HT1080 (cell line): ENCODE measurements at places on chromosomes 2 and 18.

DNA sequence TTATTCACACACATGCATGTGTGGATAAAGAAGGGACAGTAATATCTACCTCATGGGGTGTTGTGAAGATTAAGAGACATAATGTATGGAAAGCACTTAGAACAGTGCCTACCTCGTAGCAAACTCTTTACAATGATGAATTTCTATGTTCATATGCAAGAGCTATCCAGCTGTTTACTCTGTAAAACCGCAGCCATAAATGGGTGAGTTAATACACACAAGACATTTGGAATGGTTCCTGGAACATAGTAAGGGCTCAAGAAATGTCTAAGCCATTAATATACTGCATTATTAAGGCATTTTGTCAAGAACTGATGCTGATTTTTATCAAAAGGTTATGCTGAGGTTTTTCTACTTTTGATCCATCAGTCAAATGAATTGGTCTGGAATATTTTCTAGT lies 1076.2 kb downstream of the TSN start:
- peak; percentile 13 for DNase-seq

DNA sequence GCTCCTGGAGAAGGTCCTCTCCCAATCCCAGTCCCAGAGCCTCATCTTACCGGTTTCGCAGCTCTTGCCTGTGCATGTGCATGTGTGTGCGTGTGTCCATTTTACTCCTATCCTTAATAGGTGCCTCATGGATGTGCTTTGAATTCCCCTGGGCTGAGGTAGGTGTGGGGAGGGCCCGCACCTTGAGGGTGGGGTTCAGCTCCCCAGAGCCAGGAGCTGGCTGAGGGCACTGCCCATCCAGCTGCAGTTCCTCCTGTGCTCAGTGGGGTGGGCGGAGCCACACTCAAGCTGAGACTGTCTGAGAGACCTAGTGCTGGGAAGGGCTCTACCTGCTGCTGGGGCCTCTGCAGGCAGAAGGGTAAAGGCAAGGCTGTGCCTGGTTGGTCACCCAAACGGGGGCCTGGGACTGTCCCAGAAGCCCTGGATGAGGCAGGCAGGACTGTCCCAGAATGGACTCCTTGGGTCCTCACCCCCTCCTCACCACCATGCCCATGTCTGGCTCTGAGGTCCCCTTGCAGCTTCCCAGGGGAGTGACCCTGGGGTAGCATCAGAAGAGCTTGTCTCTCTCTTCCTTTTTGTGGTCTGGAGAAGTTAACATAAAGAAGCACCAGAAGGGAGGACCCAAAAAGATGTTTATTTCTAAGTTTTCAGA lies 8.9 kb downstream of the GDF7 start:
- no peak for DNase-seq

DNA sequence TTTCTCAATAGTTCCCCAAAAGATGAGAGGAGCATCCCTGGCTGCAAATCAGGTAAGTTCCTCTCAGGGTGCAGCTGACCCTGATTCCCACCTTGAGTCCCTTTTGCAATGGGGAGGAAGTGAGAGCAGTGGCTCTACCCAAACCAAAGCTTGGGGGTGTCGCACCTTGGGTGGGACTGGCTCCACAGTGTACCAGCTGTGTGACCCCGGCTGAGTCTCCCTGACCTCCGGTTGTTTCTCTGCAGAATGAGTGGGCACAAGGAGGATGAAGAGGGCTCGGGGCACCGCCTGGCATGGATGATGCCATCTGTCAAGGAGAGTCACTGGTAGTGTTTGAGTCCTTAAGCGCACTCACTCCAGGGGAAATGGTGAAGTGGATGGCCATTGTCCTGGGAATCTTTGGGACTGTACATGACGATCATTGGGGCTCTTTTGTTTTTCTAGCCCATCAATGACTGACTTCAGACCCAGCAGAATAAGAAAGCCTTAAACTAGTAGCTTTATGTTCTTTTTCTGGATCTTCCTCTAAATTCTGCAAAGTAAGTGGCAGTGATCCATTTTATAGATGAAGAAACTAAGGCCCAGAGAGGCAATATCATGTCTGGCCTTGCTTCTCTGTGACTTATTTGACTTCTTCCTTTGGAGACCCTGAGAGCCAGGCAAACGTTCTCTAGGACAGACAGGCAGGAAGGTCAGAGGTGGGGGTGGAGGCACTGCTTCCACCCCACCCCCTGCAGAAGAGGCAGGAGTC lies 106.3 kb upstream of the ST3GAL5 start:
- DNase-seq = no peak

GRCh38 chr2:146879882-146880281 lies 964.9 kb upstream of the ACVR2A start:
- DNase-seq = peak; percentile 27

- DNase-seq = no peak
These were observed 3.2 kb upstream of the MGAT4A start for GRCh38 chr2:98734162-98734561.

DNA sequence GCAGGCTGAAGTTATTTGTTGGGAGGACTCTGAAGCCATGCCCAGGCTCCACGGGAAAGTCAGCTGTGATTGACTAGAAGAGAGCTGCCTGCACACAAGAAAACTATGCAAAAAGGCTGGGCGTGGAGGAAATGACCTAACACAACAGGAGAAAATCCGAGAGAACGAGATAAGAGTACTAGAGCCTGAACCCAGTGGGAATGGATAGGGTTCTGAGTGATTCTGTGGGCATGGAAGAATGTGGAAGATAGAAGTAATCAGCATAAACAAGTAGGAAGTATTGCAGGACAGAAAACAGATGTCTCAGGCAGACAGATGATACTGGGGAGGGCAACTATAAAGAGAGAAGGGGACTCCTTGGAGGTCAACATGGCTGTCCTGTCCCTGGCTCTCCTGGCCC lies 12.1 kb upstream of the COPS8 start:
- peak; percentile 58 for DNase-seq

GRCh38 chr2:231047923-231048915 lies 8.4 kb upstream of the PSMD1 start:
- DNase-seq = no peak

DNA sequence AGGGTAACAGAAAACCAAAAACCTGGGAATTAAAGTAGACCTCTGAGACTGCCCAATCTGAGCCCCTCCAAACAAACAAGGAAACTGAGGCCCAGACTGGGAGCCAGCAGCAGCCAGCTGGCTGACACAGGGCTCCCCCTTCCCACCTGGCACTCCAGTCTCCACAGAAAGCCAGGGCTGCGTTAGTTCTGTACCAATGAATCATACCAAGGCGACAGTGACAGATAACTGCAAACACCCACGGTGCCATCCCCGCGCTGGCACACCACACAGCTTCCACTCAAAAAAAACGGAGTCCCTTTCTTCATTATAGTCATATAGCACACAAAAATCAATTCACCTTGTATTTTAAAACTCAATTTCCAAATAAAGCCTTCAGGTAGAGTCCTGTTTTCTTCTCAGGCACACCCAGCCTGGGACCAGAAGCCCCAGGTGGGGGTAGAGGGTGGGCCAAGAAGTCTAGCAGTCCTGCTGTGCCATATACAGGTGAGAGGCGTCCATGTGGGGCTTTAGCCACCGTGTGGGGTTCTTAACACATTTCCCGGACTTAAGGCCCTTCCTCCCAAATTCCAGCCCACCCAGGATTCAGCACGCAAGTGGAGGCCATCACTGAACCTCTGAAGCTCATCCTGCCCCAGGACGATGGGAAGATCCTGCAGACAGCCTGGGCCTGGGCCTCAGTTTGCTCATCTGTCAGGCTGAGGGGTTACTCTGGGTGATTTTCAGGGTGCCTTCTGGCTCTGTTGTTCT lies 1.2 kb downstream of the PER2 start:
- no peak for DNase-seq

DNA sequence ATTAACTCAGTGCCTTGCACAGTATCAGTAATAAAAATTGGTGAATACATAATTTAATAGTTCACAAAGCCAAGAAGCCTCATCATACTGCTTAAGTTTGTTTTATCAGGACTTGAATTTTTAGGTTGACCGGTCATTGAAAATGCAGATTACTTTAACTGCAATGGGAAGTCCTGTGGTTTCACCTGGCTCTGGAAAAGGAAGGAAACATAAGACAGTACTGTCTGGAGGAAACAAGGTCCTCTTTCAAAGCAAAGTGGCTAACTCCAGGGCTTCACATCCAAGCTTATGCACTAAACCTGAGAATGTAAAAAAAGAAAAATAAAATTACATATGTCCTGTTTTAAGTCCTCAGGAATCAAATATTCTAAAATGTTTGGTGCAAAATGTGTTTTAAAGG lies 119.7 kb downstream of the DLGAP1 start:
- DNase-seq = no peak

DNA sequence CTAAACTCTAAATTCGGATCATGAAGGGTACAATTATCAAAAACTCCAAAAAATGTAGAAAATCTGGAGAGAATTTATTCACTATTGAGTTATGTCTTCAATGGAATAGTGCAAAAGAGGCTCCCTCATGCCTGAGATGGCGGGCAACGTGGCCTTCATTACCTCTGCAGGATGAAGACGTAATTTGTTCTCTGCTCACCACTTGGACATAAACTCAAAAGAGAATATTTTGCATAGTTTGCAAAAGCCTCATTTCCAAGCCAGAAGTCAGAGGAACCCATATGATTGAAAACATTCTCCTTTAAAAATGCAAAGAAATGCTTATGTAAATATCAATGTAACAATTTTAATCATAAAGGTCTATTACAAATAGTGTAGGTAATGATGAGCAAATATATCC lies 58.7 kb downstream of the SLC25A12 start:
- DNase-seq = no peak

- DNase-seq = no peak
These were observed 28.9 kb upstream of the GAREM2 start for GRCh38 chr2:26144031-26144430.

DNA sequence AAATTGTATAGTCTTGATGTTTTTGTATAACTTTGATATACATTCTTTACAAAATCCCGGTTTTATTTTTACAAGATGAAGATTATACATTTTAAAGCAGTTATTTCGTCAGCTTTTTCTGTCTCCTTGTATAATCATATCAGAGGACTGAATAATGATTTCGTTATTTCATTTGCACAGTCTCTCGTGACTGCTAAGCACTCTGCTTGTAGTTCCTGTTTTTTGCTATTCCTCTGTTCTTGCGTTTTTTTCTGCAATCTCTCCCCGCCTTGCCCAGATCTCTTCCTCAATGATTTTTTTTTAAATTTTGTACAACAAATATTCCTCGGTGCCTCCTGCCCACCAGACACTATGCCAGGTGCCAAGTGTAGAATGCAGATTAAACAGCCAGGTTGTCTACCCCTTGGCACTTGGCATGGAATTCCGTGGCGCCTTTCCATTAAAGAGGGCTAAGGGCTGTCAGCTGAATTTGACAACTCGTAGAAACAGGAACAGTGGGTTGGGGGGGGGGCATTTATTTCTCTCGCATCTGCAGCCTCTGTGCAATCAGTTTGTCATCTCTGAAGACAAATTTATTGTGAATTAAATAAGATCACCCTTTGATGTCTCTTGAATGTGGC lies 69.6 kb downstream of the KLHL29 start:
- no peak for DNase-seq

GRCh38 chr2:150351922-150352321 lies 135.5 kb downstream of the RND3 start:
- DNase-seq = no peak

- no peak for DNase-seq
These were observed 86.7 kb downstream of the EPAS1 start for GRCh38 chr2:46383784-46384456.

DNA sequence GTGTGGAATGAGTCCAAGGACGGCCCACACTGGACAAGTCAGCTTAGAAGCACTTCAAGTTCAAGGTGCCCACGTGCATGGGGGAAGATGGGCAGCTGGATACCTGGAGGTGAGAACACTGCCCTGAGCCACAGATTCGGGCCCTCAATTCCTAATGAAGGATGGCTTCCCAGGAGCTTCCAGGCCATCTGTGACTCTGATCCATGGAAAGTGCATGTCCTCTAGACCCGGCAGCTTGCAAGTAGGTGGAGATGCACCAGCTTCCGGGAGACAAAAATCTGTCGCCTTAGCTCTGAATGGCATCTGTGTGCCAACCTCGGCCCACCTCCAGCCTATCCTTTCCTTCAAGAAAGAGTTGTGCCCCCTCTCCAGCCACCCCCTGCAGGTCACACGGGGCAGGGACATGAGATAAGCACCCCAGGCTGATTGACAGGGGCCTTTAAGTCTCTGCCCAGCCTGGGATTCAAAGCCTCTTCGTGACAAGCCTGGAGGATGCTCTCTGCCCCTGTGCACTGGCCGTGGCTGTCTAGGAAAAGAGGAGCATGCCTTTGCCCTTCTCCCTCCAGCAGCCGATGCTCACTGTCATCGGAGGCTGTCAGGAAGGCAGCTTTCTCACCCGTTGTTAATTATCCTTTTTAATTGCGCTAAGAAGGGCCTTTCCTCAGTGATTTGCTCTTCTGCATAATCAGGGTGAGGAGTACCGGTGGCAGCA lies 65.5 kb downstream of the BIN1 start:
- no peak for DNase-seq

GRCh38 chr2:9317559-9317958 lies 105.8 kb downstream of the ITGB1BP1 start:
- no peak for DNase-seq

GRCh38 chr2:128513961-128514283 lies 195.3 kb upstream of the HS6ST1 start:
- DNase-seq = no peak

DNA sequence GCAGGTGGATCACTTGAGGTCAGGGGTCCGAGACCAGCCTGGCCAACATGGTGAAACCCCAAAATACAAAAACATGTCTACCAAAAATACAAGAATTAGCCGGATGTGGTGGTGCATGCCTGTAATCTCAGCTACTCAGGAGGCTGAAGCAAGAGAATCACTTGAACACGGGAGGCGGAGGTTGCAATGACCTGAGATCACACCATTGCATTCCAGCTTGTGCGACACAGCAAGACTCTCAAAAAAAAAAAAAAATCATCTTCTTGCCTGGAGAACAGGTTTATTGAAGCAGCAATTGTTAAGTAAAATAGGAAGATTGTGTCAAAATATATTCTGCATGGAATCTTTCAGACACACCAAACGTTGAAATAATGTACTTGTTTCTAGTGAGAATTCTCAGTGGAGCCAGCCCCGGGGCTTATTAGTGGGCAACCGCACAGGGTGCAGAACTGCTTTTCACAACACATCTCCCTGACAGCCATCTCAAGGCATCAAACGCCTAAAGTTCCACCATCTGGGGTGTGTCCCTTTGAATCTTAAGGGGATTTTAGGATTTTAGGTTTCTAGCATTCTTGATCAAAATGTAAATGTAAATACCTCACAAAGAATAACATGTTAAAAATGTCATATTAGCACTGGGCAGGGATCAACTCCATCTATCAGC lies 28.6 kb upstream of the PPP4R1 start:
- no peak for DNase-seq

- DNase-seq = peak; percentile 61
These were observed 148.8 kb downstream of the ACKR3 start for GRCh38 chr2:236718207-236718992.
